ENCODE measurements at places on chromosomes 5 and 9. TPM values are rescaled to one million over a fixed set of nuclear protein-coding genes. Genes with fewer than 3 reads are reported as not detected.
A peak's percentile ranks its signal among the peaks of the same experiment; 100 is the strongest.

- H3K27me3 ChIP-seq, result no peaks in the 10 kb centered on the region
- DNase-seq, result no peak
- no peak overlapping the region for H3K4me3 ChIP-seq
Measured at GRCh38 chr5:150033334-150033733, 32.8 kb downstream of the HMGXB3 start.

DNA sequence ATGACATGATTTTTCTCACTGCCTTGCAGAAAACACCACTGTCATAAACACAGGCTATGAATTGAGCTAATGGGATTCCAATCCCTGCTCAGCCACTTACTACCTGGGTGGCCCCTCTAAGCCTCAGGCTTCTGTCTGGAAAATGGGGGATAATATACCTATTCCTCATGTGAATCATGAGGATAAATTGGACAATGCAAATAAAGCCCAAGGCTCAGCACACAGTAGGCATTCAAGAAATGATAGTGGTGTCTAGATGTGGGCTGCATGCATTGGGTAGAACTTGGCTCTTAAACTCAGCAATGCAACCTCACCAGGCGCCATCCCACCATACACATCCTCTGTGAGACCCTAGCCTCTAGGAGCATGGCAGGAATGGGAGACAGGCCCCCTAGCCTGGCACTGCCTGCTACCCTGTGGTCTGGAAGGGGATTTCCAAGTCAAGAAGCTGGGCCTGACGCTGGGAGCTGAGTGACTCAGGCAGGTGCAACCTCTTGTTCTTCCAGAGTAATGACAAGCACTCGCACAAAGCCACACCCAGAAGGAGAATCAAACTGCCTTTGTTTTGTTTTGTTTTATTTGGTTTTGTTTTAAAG is 2.3 kb upstream of the TNIP1 start:
- H3K27me3 ChIP-seq, result no peaks in the 10 kb centered on the region
- no peaks in the 10 kb centered on the region for H3K36me3 ChIP-seq
- H3K4me1 ChIP-seq, result peaks cover 18% of the 10 kb centered on the region
- DNase-seq, result no peak
- peak overlapping the region; percentile 27 for H3K27ac ChIP-seq
- H3K4me3 ChIP-seq, result no peak overlapping the region

DNA sequence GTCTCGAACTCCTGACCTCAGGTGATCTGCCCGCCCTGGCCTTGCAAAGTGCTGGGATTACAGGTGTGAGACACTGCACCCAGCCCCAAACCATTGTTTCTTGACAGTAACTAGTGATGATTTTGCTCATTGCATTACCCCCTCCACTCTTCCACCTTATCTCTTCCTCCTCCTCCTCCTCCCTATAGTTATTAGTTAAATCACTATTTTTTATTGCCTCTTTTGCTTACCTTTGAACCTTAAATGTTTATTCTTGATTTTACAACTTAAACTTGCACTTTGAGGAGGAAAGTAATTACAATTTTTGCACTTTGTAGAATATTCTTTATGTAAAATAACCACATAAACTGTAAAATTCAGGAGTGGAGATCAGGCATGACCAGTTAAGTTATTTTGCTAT is 35.7 kb downstream of the RASGRF2 start:
- DNase-seq, result no peak
- peaks cover 1% of the 10 kb centered on the region for H3K36me3 ChIP-seq
- no peak overlapping the region for H3K27ac ChIP-seq
- H3K4me1 ChIP-seq, result no peaks in the 10 kb centered on the region
- H3K4me3 ChIP-seq, result no peak overlapping the region
- no peaks in the 10 kb centered on the region for H3K27me3 ChIP-seq

DNA sequence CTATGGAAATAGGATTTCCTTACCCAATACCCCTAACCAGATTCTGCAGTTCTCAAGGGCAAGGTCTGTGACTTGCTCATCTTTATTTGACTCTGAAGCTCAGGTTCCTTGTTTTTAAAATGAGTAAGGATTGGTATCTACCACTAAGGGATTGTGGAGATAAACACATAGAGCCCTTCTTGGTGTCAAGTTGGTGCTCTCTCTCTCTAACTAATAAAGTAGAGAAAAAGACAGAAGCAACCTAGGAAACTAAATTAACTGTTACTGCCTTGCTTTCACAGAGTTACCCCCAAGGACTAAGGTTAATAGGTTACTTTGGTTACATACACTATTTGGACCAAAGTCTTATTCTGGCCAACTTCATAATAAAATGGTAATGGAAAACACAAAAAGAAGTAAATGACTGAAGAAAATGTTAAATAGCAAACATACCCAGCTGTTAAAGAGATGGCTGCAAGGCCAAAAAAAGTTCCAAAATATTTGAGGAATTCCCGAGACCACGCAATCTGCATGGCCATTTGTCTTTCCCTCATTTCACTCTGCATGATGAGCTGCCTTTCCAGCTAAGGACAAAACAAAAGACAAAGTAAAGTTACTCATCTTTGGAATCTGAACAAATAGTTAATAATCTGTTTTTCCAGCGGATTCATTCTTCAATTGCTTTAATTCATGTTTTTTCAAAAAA is 21.8 kb upstream of the RLN1 start:
- no peak overlapping the region for H3K27ac ChIP-seq
- H3K4me3 ChIP-seq, result no peak overlapping the region
- H3K4me1 ChIP-seq, result no peaks in the 10 kb centered on the region

DNA sequence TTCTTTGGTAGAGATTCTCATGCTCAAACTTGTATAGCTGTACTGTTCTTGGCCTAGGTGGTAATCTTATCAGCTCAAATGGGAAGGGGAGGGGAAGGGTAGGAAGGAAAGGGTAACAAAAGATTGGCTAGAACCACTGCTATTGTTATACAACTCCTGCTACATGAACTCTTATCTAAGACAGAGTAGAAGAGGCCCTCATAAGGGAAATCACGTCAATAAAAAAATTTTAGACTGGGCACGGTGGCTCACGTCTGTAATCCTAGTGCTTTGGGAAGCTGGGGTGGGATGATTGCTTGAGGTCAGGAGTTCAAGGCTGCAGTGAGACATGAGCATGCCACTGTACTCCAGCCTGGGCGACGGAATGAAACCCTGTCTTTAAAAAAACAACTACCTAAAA is 15.9 kb downstream of the STOM start:
- no peaks in the 10 kb centered on the region for H3K27me3 ChIP-seq
- H3K4me3 ChIP-seq, result no peak overlapping the region
- H3K36me3 ChIP-seq, result peaks cover 16% of the 10 kb centered on the region
- peak overlapping the region; percentile 63 for H3K27ac ChIP-seq

DNA sequence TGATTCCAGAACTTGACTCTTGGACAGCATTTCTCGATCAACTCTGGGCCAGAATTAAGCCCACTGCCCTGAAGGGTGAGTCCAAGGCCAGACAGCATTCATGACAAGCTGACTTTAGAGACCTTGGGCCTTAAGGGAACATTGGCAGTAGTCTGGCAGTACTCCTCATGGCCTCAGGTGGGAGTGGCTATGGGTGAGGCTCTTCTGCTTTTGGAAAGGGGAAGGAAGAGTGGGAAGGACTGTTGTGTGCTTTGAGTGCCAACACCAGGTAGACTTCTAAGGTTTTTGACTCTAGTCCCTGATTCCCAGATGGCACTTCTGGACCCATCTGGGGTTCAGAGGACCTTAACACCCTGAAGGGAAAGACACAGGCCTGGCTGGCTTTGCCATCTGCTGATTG is 530.4 kb downstream of the ACTL7B start:
- no peaks in the 10 kb centered on the region for H3K27me3 ChIP-seq
- no peak overlapping the region for H3K4me3 ChIP-seq
- H3K4me1 ChIP-seq, result no peaks in the 10 kb centered on the region

- H3K4me3 ChIP-seq, result no peak overlapping the region
- no peaks in the 10 kb centered on the region for H3K27me3 ChIP-seq
- peak; percentile 4 for DNase-seq
- H3K27ac ChIP-seq, result no peak overlapping the region
- H3K4me1 ChIP-seq, result no peaks in the 10 kb centered on the region
Measured at GRCh38 chr5:158670201-158670600, 429.5 kb downstream of the EBF1 start.

DNA sequence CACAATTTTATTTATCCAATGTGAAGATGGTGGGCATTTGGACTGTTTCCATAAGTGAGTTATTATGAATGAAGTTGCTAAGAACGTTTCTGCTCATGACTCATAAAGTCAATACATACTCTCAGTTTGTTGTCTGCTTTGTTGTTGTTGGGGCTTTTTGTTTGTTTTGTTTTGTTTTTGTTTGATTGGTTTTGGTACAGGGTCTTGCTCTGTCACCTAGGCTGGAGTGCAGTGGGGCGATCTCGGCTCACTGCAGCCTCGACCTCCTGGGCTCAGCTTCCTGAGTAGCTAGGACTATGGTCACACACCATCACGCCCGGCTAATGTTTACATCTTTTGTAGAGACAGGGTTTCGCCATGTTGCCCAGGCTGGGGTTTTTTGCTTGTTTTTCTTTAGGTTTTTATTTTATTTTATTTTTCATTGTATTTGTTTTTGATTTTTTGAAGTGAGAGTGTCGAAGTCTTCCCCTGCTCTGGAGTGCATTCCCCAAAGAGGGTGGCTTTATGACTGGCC is 18.0 kb downstream of the TRIM7 start:
- H3K27ac ChIP-seq, result no peak overlapping the region
- H3K36me3 ChIP-seq, result no peaks in the 10 kb centered on the region
- no peaks in the 10 kb centered on the region for H3K27me3 ChIP-seq
- no peak for DNase-seq

DNA sequence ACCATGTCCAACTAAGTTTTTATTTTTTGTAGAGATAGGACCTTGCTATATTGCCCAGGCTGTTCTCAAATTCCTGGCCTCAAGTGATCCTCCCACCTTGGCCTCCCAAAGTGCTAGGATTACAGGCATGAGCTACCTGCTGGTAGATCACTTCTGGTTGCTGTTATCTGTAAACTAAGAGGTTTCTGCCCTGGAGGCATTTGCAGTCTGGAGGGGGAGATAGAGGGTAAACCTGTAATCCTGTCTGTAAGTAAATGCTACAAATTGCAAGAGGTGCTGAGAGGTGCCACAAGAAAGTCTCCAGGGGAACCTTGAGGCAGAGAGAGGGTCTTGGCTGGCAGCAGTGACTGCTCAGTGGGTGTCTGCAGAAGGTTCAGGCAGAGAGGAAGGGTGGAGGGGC is 29.0 kb upstream of the GGTA1 start:
- H3K27me3 ChIP-seq, result no peaks in the 10 kb centered on the region
- no peak for DNase-seq
- H3K4me3 ChIP-seq, result no peak overlapping the region
- no peaks in the 10 kb centered on the region for H3K4me1 ChIP-seq
- no peaks in the 10 kb centered on the region for H3K36me3 ChIP-seq
- no peak overlapping the region for H3K27ac ChIP-seq

DNA sequence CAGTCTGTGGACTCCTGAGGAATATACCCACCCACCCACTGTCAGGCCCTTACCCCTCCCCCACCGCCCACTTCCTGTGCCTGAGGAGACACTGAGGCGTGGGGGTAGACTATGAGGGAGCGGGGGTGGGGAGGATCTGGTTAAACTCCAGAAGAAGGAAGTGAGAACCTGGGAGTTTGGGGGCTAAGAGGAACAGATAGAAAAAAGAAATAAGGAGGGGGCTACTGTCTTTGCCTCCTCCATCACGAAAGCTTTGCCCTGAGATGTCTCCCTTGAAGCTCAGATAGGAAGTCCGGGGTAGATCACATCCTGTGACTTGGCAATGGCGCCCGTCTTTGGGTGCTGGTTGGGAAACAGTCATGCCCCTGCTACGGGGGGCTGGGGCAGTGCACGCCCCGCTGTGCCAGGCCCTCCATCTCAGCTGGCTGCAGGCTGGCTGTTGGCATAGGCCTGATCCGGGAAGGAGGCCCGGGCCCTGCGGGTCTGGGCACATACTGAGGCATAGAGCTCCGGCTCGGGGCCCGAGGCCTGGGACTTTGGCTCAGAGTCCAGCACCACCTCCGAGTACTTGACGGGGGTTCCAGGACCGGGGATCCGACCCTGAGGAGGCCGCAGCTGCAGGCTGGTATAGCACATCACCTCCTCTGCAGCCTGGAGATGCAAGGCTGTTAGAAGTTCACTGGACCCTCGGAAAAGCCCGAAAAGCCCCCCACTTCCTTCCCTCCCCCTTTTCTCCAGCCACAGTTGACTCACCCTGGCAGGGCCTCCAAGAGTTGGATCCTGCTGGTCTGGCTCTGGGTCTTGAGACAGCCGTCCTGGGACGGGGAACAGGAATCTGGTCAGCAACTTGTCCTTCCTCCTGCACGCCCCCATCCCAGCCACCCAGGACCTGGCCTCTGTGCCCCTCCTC is 1.0 kb downstream of the SIT1 start:
- peaks cover 10% of the 10 kb centered on the region for H3K4me1 ChIP-seq
- H3K4me3 ChIP-seq, result no peak overlapping the region
- no peak for DNase-seq
- peak overlapping the region; percentile 4 for H3K27ac ChIP-seq
- no peaks in the 10 kb centered on the region for H3K27me3 ChIP-seq
- H3K36me3 ChIP-seq, result no peaks in the 10 kb centered on the region

GRCh38 chr5:151214614-151215545 is 9.0 kb downstream of the CCDC69 start:
- no peak for DNase-seq
- peaks cover 7% of the 10 kb centered on the region for H3K4me1 ChIP-seq
- H3K27me3 ChIP-seq, result no peaks in the 10 kb centered on the region
- peak overlapping the region; percentile 81 for H3K27ac ChIP-seq

DNA sequence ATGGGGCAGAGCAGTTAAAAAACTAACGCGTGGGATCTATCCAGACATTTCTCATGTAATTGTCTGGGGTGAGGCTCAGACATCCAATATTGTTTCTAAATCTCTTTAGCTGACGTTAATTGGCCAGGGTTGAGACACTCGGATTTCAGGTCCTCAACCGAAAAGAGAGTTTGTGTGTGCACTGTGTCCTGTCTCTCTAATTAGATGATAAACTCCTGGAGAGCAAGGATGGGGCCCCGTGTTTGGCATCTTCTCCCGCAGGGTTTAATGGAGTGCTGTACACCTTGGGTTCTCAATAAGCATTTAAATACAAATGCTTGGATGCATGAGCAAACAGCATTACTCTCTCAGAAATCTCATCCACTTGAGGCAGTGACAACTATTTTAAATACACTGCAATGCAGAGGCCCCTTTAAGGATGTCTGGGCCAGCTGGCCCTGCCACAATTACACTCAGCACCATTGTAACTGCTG is 139.6 kb downstream of the MTX3 start:
- H3K27me3 ChIP-seq, result peaks cover 7% of the 10 kb centered on the region
- H3K4me1 ChIP-seq, result no peaks in the 10 kb centered on the region
- no peak overlapping the region for H3K4me3 ChIP-seq
- H3K36me3 ChIP-seq, result no peaks in the 10 kb centered on the region

- no peaks in the 10 kb centered on the region for H3K27me3 ChIP-seq
- DNase-seq, result no peak
- H3K4me1 ChIP-seq, result no peaks in the 10 kb centered on the region
Measured at GRCh38 chr9:12666813-12667212, 26.4 kb upstream of the TYRP1 start.

- no peak for DNase-seq
- peaks cover 12% of the 10 kb centered on the region for H3K36me3 ChIP-seq
- peaks cover 20% of the 10 kb centered on the region for H3K4me1 ChIP-seq
Measured at GRCh38 chr9:127538849-127539258, 73.2 kb upstream of the STXBP1 start.

Gene GFI1B
- total RNA-seq, result 0.25 TPM

Gene GPX3
- total RNA-seq, result 586 TPM

Gene GMCL2
- total RNA-seq, result not detected

Gene FCHO2
- total RNA-seq, result 60.9 TPM

Gene OBP2B
- total RNA-seq, result not detected

Gene GDA
- 0.65 TPM for total RNA-seq

Gene NEUROG1
- total RNA-seq, result not detected

Gene SLC28A3
- 4.0 TPM for total RNA-seq

Gene ORM2
- total RNA-seq, result 24.9 TPM

Gene ERBIN
- 57.5 TPM for total RNA-seq

Gene MPDZ
- total RNA-seq, result 22.5 TPM

Data from lung (tissue), 17 donors.